DMS79 treated with DMSO at 0.1 percent for 48 hours (cell line): ENCODE measurements at places on chromosomes 13 and 19.

DNA sequence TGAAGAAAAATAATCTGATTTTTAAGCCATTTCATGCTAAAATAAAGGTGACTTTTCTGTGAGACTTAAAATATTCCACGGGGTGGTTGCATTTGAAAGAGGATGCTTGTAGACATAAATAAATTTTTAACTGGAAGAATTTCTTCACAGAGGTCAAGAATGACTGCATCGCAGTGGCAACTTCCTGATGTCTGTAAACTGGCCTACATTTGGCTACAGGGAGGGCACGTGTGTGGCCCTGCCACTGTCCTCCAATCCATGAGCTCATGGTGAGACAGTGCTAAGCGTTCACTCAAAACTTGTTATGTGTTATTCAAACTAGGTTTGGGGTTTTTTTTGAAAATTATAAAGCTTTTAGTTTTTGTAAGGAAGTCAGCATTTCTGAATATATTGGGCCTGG lies 1089.3 kb downstream of the EFNB2 start:
- DNase-seq, result no peak

GRCh38 chr19:40056505-40056904 lies 474 bp upstream of the ZNF780B start:
- DNase-seq, result no peak

DNA sequence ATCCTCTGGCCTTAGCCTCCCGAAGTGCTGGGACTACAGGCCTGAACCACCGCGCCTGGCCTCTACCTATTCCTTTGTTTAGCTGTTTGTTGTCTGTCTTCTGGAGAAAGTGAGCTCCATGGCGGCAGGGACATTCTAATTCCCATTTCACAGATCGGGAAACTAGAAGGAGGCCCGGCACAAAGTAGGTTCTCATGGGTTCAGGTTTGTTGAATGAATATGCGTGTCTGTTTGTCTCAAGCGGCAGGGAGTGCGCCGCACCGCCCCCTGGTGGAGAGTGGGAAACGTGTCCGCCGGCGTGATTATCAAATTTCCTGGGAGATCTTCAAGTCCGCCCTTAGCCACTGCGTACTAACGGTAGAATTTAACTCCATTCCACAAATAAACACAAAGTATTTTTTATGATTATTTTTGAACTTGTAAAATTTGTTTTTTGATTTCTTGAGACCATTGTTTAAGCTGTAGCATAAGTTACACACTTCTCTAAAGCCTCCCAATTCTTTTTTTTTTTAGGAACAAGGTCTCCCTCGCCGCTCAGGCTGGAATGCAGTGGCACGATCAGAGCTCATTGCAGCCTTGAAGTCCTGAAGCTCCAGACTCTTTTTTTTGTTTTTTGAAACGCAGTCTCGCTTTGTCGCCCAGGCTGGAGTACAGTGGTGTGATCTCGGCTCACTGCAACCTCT lies 8.9 kb upstream of the CCDC9 start:
- peak; percentile 15 for DNase-seq

DNA sequence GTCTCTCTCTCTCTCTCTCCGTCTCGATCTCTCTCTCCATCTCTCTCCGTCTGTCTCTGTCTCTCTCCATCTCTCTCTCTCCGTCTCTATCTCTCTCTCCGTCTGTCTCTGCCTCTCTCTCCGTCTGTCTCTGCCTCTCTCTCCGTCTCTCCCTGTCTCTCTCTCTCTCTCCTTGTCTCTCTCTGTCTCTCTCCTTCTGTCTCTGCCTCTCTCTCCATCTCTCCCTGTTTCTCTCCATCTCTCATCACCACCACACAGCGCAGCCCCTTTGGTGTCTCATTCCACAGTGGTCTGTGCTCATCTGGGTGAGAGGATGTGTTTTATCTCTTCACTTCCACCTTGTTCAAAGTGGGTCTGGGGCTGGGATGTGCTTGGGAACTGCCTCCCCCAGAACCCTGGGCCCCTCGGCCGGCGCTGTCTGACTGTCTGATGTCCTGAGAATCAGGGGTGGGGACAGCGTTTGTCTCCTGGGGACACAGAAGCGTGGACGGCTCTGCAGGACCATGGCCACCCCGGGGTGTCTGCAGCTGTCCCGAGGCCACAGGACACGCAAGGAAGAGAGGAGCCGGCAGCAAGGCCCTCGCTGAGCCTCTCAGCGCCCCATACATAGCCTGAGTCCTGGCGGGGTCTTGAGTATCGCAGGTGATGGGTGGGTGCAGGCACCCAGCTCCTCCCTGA lies 40.2 kb upstream of the C13orf46 start:
- no peak for DNase-seq

DNA sequence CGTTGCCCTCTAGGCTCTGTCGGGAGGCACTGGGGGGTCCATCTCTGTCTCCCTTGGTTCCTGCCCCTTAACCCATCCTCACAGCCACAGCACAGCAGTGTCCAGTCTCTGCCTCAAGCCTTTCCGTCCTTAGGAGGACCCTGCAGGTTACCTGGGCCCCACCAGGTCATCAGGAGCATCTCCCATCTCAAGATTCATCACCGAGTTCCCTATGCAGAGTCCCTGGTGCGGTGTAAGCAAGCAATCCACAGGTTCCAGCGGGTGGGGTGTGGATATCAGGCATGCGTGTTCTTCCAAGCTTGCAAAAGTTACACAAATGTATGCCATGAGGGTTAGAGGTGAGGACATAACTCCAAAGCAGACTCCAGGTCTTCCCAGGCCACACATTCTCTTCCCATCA lies 20.9 kb upstream of the GAS6 start:
- DNase-seq, result no peak

DNA sequence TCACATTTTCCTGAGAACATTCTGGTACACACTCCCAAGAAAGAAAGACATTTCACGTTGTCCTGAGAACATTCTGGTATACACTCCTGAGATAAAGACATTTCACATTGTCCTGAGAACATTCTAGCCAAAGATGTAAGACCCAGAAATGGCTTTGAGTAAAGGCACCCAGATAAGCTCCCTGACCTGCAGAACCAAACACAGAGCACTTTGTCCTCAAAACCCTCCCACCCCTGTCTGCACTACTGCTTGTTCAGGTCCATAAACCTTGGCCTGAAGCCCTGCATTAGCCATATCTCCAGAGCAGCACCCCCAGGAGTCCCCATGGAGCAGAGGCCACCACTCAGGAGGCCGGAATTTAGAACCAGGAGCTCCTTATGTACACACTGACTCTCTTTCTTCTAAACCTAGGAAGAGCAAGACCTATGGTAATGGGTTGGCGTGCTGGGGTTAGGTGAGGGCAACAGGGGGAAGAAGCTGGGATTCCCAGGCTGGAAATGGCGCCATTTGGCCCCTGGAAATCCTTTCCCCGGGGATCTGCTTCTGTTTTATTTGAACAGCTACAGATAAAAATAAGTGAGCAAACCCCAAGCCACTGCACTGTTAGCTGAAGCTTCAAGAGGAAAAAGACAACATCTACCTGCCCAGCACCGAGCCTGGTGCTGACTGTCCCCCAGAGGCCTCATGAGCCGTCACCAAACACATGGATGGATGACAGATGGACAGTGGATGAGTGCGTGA lies 13.7 kb downstream of the GAS6 start:
- no peak for DNase-seq

DNA sequence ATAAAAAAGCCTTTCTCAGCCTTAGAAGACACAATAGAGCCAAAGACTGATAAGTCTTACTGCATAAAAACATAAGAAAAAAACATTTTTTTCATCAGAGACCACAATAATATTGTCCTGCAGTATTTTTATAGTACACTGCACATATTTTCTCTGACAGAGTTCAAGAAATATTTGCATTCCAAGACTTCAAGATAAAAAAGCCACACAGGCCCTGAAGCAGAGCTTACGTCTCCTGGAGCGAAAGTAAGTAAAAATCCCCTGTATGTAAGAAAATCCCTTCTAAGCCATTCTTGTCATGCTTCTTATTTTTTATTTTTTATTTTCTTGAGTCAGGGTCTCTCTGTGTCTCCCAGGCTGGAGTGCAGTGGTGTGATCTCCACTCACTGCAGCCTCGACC lies 755.9 kb downstream of the LIG4 start:
- DNase-seq, result no peak
